Erythroblast (primary cell): ENCODE measurements at places on chromosomes 13 and 19.

GRCh38 chr19:32313569-32314265 is 31.7 kb upstream of the ZNF507 start:
- no peak for DNase-seq

DNA sequence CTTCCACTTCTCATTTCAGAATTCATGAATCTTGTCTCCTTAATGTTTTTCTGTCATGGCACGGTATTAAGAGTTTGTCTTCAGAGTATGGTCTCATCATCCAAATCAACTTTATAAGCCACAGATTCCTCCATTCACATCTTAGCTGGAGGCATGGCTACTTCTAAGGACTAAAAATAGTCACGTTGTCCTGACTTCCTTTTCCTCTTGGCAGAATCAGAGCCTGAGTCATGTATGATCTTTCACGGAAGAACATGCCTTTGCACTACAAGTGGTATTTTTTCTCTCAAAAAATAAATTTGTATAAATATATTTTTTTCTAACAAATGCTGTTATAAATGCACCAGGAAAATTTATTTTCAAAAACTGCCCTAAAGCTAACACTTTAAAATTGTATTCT is 71.4 kb downstream of the ALOX5AP start:
- no peak for DNase-seq

DNA sequence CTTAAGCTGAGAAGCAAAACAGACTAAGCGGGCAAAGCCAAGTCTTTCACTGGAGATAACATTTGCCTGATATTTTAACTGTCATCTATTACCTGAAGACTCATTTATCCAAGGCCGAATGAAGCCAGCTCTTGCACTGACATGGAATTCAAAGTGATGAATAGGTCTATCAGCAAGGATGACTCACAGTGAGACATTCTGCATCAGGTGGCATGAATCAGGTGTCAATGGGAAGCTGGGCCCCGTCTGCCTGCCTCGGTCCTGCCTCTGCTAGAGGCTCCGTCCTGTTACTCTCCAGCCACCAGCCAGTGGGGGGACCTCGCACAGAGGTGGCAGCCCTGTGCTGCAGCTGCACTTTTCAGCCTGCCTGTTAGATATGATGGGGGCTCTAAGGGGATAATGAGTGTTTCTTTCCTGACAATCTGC is 23.5 kb downstream of the STARD13 start:
- no peak for DNase-seq

DNA sequence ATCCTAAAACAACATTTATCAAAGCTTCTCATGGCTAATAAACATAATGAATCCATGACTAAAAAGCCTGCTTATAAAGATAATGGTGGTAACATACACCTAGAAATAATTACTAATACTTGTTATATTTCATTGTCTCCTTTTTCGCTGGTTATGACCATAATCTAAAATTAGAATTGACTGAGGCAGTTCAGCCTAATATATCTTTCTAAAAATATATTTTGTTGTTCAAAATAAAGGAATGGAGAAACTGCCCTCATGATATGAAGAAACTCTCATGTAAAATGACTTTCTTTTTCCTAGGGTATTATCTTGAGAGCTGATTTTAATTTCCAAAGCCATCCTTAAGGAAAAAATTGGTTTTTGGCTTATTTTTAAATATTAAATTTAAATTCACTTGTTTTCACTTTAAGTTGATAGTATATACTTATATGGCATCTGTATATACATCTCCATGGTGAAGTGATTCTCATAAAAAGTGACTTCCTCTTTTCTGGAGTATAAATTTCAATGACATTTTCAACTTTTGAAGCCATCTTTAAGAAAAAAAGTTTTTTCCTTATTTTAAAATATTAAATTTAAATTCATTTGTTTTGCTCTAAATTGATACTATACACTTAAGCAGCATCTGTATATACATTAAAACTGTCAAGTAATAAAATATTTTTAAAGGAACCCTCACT is 204.6 kb downstream of the VWA8 start:
- no peak for DNase-seq

DNA sequence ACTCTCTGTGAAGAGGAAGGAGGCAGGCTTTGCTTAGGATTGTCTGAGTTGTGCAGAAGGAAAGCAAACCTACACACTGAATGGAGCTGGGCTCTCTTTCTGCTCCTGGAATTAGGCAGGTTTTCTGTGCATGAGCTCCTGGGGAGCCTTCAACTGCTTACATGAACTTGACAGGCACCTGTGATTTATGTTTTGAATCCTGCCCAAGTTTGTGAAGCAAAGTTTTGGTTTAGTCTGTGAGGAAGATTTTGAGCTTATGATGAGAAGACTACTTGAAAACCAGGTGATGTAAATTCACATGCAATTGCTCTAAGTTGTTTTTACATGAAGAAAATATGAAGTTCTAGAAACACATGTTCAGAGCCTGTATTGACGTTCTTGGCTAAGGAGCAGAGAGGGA is 109.0 kb downstream of the SLAIN1 start:
- DNase-seq, result no peak
